ENCODE measurements at places on chromosomes 4 and X.
A peak's percentile ranks its signal among the peaks of the same experiment; 100 is the strongest.

- DNase-seq, result no peak
These were observed 30.9 kb downstream of the RNF150 start for GRCh38 chr4:141102367-141102766.

DNA sequence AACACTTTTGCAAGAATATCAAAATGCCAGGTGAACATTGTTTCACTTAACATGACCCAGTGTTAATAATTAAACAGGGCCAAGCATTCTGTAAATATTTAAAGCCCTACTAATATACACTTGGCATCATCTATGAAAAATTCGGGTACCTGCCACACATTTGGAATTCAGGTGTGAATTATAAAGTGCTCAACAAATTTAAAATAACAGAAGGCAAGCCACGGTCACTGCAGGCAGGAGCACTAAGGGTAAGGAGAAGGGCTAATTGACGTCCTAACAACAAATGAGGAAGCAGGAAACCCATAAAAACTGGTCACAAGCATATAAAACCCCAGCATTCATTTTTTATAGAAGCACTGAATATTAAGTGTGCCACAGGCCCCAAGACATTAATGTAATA, 43.8 kb upstream of the CPEB2 start:
- no peak for DNase-seq

DNA sequence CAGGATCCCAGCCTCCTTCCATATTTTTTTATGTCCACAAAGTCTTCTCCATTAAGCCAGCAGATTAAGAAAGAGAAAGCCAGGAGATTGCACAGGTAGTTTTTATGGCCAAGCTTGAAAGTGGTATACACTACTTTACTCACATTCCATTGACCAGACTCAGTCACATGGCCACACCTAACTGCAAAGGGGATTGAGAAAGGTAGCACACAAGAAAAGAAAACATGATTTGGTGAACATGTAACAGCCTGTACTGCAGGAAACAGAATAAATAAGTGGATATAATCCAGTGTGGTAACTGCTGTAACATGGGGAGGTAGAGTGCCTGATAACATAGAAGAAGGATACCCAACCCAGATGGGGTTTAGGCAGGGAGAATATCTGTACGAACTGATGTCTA, 43.9 kb downstream of the HOPX start:
- DNase-seq, result no peak

GRCh38 chr4:107380190-107380589, 339.8 kb downstream of the PAPSS1 start:
- no peak for DNase-seq

- DNase-seq, result no peak
These were observed 529.2 kb downstream of the RAPGEF2 start for GRCh38 chr4:159632031-159632430.

GRCh38 chr4:107392951-107393350, 327.1 kb downstream of the PAPSS1 start:
- DNase-seq, result no peak

DNA sequence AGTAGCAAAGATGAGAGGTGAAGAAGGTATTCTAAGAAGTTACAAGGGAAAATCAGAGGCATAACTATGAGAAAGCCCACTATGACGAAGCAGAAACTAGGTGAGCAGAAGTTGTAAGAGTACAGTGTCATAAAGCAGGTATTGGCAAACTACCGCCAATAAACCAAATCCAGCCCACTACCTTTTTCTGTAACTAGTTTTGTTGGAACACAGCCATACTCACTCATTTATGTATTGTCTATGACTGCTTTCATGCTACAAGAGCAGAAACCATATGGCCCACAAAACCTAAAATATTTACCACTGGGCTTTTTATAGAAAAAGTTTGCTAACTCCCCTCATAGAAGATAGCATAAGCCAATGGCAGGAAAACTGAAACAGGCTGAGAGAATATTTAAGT, 31.8 kb upstream of the ZCCHC13 start:
- no peak for DNase-seq

DNA sequence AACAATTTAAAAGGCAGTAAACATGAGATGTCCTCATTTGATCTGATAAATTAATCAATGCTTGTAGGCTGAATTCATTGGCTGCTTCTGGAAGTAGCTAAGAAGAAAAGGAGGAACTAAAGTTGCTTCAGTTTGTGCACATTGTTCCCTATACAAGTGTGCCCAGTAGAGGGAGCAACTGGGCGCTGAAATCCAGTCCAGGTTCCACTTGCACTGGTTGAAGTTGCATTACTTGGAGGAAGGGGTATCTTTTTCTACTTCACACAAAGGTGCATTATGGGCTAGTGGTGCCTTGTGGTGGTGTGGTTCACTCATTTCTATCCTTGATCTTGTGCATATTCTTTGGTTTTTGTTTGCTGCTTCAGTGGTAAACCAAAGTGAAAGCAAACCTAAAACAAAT, 67.9 kb upstream of the SOX3 start:
- peak; percentile 14 for DNase-seq

- DNase-seq, result no peak
These were observed 143.2 kb downstream of the CPE start for GRCh38 chr4:165522050-165522449.

DNA sequence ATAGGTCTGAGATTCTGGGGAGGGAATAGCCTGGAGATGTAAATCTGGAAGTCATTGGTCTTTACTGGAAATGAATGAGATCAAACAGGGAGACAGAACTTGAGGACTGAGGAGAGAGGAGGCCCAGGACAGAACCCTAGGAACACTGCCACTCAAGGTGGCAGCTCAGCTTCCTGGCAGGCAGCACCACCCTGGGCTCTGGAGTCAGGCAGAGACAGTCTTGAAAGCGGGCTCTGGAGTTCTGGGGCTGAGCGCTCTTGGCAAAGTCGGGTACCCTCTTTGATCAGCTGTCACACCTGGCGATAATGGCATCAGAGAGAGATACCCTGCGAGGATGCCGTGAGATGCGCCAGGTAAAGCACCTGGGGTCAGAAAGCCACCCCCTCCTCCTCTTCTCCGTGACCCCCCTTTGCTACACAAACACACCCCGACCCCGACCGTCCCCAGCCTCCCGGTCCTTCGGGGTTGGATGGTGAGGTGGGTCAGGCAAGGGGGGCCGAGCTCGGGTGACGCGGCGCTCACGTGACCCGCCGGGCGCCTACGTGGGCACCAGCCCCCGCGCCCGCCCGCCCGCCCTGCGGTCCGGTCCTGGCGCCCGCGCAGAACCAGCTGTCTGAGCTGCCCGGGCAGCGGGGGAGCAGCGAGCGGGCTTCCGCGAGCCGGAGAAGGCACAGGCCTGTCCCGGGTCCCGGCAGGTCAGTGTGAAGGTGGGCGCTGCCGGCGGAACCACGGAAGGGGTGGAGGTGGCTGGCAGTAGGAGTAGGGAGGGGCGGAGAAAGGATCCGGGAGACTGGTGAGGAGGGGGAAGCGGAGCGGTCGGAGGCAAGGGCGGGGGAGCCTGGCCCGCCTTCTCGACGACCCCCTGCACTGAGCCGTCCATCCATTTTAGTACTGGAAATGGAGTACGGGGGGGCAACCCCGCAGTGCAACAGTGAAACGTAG, at the start of gene TCEAL3:
TCEAL3 (plus strand) TSS at position 600 of the 942 bp plus-strand sequence. CDS start 1,102 bp downstream, outside the sequence.
- DNase-seq, result peak; percentile 30

- no peak for DNase-seq
These were observed 109.1 kb upstream of the MED14 start for GRCh38 chrX:40844471-40844870.

DNA sequence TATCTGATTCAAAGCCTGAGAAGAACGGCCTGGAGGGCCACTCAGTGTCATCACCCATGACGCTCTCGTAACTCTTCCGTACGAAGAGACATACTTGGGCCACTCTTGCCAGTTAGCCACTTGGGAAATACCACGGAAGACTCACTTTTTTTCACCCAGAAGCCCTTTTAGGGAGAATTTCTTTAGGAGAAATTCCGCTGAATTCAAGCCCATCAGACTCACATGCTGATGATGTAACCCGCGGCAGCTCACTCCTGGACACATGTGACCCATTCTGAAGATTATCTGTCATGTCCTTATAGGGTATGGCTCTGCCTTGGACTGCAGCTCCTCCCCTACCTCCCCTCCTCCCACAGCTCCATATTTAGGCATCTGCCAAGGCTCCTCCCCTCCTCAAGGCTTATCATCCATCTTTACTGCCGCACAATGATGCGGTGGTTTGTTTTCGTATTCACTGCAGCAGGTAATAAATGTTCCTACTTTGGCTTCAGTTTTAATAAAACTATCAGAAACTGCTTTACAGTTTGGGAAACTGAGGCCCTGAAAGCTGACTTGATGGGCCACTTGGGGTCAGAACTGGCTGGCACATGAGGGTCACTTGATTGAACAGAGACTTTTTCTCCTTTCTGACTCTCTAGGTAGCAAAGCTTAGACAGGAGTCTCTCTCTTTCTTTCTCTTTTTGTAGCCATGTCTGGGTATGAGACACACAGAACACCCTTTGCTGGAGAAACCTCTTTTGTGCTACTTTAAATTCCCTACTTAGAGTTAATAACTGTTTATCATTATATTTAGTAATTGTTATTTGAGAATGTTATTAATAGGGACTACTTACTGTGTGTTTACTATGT, 42.1 kb downstream of the RHOH start:
- no peak for DNase-seq

DNA sequence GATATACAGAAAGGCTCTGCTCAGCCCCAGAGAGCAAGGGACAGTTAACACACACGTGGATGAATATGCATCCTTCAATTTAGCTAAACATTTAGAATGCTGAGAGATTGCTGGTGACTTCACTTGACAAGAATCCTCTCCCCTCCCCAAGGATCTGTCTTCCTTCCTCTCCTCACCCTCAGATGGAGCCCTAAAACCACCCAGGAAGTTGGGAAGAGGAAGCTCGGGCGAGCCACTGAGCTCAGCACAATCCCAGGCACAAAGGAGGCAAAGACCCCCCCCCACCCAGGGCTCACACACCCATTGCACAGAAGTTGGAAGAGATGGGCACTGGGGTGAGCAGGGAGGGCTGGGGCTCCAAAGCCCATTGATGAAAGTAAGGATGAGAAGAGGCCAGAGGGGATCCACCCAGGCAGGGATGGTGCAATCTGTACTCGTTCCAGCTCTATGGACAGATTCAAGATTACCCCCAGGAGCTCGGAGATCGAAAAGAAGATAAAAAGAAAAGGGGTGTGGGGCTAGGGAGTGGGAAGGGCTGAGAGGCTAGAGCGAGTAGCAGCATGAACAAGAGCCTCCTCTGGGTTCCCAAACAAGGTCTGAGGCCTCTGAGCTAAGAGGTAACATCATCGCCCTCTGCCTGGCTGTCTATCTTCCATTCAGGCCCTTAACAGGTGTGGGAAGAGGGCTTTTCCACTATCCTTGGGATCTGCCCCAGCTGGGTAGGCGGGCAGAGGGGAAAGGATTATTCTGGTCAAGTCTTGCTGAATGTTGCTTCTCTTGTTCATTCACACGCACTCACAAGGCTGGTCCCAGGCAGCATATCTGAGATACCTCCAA, 1.2 kb downstream of the TFE3 start:
- no peak for DNase-seq

DNA sequence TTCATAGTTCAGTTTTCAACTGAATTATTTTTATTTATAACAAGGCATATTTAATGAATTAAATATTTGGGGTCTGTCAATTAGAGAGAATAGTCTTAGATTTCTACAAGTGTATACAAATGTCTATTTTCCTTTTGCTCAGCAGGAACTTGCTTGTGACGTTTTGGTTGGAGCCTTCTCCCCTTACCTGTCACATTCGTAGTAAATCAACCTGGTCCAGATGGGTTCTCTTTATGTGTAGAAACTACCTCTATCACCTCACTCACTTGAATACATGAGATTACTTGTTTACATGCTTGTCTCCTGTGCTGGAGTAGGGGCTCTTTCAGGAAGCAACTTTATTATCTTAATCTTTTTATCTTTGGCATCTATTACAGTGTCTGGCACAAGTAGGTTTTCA, 938.3 kb upstream of the IGFBP7 start:
- no peak for DNase-seq

GRCh38 chr4:143362349-143363046, 25.8 kb downstream of the GAB1 start:
- DNase-seq, result no peak

DNA sequence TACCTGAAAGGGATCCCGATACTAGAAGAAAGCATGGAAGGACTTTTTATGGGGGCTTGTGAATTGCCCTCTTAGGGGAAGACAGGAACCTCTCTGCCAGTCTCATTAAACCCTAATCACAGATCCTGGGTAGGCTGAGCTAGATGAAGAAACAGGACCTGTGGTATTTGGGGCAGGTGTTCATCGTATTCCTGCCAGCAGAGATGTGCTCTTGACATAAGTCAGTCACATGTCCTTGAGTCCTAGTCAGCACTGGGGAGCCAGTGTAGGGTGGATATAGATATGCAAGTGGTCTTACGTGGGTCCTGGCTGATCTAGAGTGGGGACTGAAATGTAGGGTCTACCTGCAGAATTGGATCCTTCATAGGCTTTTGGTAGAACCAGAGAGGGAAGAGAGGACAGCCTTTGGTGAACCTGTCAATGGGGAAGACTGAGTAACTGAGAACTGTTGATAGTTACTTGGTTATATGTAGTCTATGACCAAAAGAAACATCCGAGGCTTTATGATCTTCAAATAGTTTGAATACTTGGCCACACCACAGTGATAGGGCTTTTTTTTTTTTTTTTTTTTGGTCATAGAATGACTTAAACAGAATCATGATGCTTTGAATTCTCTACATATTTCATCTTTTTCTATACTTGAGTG, 63.5 kb upstream of the WDR1 start:
- DNase-seq, result no peak

GRCh38 chr4:29009908-29010307, 1710.3 kb upstream of the PCDH7 start:
- no peak for DNase-seq

- no peak for DNase-seq
These were observed 5.2 kb upstream of the ENAM start for GRCh38 chr4:70623323-70623722.

DNA sequence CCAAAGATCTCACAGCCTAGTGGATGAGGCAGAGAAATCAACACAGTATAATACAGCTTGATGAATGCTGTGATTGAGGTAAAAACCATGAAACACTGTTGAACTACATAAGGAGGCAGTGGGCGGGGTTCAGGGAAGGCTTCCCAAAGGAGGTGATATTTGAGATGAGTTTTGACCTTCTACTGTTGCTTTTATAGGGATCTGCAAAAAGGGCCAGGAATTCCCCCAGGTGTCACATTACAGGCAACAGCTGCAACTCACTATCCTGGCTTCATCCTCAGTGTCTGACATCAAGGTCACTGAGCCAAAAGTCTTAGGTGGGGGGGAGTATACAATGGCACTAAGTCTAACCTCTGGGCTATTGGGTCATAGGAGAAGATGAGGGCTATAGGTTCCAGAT, 185.7 kb upstream of the NRK start:
- no peak for DNase-seq

- DNase-seq, result no peak
These were observed 363.9 kb downstream of the PPP3CA start for GRCh38 chr4:100983426-100983825.

- DNase-seq, result peak; percentile 26
These were observed 67.6 kb upstream of the SLC7A3 start for GRCh38 chrX:70998411-70999027.

GRCh38 chrX:30888526-30889146, 418 bp downstream of the TAB3 start:
- no peak for DNase-seq

- DNase-seq, result no peak
These were observed 69.8 kb downstream of the GAB1 start for GRCh38 chr4:143406523-143406922.

Data from neuronal stem cell (in vitro differentiated cells).